ENCODE measurements at places on chromosomes 1 and 21. TPM values are rescaled to one million over a fixed set of nuclear protein-coding genes. Genes with fewer than 3 reads are reported as not detected.

- peak; percentile 71 for DNase-seq
Observed at GRCh38 chr1:201019321-201019977, 4.1 kb downstream of the KIF21B start.

GRCh38 chr1:81073580-81073979, 727.2 kb upstream of the ADGRL2 start:
- no peak for DNase-seq

Gene CD53
- total RNA-seq: 101 TPM

Gene LORICRIN
- total RNA-seq: not detected

All from Karpas-422 (cell line).